H7 (cell line): ENCODE measurements at places on chromosomes 6 and 20. TPM values are rescaled to one million over a fixed set of nuclear protein-coding genes. Genes with fewer than 3 reads are reported as not detected.

DNA sequence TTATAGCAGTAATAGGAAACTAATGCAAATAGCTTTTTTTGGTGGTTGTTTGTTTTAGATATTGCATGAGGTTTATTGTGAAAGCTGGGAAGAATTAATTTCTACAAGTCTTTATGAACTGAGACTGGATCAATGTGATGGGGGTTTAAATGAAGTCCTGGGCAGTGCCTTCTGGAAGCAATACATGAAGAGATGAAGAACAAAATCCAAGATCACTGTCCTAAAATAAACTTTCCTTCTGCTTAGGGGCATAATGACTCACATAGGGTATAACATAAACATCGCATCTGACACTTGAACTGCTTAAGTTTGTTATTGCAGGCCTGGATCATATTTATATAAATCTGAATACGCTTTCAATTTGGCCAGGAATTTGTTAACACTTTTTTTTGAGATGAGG, 20.9 kb upstream of the SHLD1 start:
- DNase-seq = no peak

DNA sequence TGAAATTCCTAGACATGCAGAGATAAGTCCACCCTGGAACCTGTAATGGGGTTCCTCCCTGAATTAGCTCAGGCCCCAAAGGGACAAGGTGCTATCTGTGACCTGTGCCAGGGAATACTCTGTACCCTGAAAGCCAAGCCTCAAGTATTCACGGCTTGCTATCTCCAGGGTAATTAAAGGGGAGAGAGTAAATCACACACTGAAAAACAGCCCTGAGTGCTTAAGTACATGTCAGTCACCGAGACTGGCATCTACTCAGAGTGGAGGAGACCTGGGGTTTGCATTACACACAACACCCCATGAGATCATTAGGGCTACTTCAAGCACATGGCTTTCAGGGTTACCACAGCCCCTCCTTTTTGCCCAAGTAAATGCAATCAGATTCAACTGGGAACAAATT, 188.1 kb downstream of the CD83 start:
- DNase-seq = no peak

GRCh38 chr6:43575105-43575771, 600 bp downstream of the XPO5 start:
- DNase-seq = peak; percentile 75

- DNase-seq = no peak
These were observed 187.4 kb upstream of the TAB2 start for GRCh38 chr6:149130090-149130489.

COL12A1 gene
- 0.63 and 1.9 TPM in 2 replicates for total RNA-seq

GRCh38 chr6:35491558-35492257, 5.2 kb downstream of the TEAD3 start:
- DNase-seq = peak; percentile 72

CCN5 gene
- not detected in 2 replicates for total RNA-seq

GRCh38 chr6:160132297-160132637, 10.7 kb downstream of the SLC22A1 start:
- DNase-seq = peak; percentile 77

GRCh38 chr6:113077794-113078193, 730.7 kb downstream of the RFPL4B start:
- no peak for DNase-seq

GRCh38 chr6:134936931-134937330, 13.0 kb downstream of the ALDH8A1 start:
- DNase-seq = no peak

RAB22A gene
- total RNA-seq = 3.8 and 5.8 TPM in 2 replicates

DNA sequence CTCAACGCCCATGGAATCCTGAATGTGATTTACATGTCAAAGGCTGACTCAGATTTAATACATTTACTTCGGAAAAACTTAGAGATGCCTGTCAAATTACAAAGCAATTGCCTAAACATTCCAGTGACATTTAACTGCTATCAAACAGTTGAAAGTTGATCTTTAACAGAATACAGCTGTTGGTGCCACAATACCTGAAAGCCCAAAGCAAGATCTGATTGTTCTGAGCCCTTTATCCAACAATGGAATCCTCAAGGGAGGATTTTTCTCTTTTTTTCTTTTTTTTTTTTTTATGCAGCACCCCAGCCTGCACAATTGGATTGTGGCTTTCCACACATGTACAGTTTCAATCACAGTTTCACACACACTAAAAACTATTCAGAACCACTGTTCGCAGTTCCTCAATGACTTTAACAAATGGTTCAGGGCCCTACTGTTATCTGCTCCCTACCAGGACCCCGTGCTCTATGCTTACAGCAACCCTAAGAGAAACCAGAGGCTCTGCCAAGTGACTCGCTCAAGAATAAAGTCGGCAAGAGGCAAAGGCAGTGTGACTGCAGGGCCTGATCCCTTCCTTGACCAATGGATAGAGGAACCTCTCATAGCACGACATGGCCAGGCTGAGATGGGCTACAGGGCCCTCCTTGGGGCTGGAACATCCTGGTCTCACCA, 33.3 kb downstream of the EPB41L2 start:
- DNase-seq = peak; percentile 9

GRCh38 chr6:121520337-121521163, 85.1 kb downstream of the GJA1 start:
- DNase-seq = no peak

- no peak for DNase-seq
These were observed 2.9 kb upstream of the SNRPB start for GRCh38 chr20:2473516-2473915.

- DNase-seq = no peak
These were observed 140.3 kb downstream of the NFATC2 start for GRCh38 chr20:51402201-51402600.

GRCh38 chr6:12866422-12867029, 150.0 kb downstream of the PHACTR1 start:
- no peak for DNase-seq

DNA sequence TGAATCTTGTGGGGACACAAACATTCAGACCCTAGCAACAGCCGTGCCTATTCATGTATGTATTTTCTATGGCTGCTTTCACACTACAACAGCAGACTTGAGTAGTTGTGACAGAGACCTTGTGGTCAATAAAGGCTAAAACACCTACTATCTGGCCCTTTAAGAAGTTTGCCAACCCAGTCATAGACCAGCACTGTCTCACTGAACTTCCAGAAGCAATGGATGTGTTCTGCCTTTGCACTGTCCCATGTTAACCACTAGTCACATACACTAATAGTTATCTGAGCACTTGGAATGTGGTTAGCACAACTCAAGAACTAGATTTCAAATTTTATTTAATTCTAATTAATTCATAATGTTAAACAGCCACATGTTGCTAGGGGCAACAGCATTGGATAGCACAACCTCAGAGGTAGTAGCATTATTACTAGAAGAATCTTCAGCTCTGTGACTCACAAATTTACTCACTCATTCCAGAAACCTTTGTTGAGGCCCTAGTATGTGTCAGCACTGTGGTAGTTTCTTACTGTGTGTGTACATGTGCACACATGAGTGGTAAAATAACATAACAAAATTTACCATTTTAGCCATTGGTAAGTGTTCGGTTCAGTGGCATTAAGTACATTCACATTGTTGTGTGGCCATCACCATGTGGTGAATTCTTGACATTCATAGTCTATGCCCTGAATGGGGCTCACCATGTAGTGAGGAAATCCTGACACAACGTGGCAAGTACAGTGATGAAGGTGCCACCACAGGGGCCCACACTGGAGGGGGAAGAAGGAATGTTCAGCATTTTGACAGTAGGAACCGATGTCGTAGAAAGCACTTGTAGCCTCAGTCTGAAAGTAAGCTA, 107.3 kb downstream of the CEP57L1 start:
- DNase-seq = no peak

HTR1E gene
- total RNA-seq = 0.52 TPM in 1 of 2 replicates, not detected in the other

SNAI1 gene
- 9.4 and 13.3 TPM in 2 replicates for total RNA-seq

GRCh38 chr6:8382434-8382833, 52.9 kb downstream of the SLC35B3 start:
- no peak for DNase-seq

DNA sequence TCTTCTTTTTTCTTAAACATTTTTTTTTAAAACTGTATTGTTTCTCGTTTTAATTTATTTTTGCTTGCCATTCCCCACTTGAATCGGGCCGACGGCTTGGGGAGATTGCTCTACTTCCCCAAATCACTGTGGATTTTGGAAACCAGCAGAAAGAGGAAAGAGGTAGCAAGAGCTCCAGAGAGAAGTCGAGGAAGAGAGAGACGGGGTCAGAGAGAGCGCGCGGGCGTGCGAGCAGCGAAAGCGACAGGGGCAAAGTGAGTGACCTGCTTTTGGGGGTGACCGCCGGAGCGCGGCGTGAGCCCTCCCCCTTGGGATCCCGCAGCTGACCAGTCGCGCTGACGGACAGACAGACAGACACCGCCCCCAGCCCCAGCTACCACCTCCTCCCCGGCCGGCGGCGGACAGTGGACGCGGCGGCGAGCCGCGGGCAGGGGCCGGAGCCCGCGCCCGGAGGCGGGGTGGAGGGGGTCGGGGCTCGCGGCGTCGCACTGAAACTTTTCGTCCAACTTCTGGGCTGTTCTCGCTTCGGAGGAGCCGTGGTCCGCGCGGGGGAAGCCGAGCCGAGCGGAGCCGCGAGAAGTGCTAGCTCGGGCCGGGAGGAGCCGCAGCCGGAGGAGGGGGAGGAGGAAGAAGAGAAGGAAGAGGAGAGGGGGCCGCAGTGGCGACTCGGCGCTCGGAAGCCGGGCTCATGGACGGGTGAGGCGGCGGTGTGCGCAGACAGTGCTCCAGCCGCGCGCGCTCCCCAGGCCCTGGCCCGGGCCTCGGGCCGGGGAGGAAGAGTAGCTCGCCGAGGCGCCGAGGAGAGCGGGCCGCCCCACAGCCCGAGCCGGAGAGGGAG, 580 bp downstream of the VEGFA start:
- DNase-seq = peak; percentile 92

DNA sequence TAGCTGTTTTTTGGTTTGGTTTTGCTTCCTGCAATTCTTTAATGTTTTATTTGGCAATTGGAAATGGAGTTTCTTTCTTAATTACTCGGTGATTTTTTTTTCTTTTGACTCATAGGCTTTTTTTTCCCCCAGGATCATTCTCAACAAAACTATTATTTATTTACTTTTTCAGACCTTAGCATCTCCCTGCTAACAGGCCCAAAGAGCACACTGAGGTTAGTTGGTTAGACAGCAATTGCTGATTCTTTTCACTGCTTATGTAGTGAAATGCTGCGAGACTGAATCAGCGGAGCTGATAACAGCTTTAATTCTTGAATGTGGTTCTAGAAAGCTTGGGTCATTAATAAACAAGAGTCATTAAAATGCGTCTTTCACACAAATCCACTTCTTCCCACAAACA, 79.1 kb upstream of the ZFP64 start:
- no peak for DNase-seq

GRCh38 chr6:155004017-155004416, 8.9 kb downstream of the TIAM2 start:
- DNase-seq = no peak

DNA sequence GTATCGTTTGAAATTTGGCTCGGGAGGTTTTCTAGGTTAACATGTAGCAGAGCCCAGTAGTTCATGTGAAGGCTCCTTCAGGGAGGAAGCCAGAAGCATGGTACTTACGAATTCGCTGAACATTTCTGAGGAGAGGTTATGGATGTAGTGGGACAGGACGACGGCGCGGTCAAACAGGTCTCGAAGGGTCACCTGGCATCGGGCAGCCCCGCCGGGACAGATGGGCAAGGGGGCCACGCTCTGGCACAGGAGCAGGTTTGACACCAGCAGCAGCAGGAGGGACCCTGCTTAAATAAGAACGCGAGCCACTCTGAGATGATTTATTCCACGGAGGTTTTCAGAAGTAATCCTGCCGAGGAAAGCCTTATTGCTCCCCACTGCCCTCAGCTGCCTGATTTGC, 2.5 kb downstream of the PRL start:
- DNase-seq = no peak

KCNK16 gene
- total RNA-seq = not detected in 2 replicates

DNA sequence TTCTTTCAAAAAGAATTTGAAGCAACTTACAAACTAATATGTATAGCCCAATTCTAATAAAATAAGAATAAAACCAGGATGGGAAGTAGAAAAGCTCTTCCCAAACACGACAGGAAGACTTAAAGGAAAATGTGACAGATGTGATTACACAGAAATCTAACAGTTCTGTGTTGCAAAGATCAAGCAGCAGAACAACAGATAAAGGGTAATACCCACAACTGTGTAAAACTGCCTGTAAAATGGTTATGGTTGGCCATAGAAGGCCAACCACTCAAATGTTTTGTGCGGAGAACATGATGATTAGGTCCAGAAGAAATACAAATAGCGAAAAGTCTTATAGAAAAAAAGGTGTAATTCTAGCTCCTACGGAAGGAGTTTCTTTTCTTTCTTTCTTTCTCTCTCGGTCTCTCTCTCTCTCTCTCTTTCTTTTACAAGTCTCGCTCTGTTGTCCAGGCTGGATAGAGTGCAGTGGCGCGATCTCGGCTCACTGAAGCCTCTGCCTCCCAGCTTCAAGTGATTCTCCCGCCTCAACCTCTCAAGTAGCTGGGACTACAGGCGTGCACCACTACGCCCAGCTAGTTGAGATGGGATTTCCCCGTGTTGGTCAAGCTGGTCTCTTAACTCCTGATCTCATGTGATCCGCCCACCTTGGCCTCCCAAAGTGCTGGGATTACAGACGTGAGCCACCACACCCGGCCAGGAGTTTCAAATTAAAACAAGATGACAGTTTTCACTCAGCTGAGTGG, 128.5 kb downstream of the QRSL1 start:
- DNase-seq = no peak

PNPLA1 gene
- total RNA-seq = not detected in 2 replicates

RPRD1B gene
- 12.7 and 22.5 TPM in 2 replicates for total RNA-seq
